Activated T-cell treated with anti-CD3 and anti-CD28 coated beads, Interleukin-2, amount 50 U/mL, for 1 hour (primary cell): ENCODE measurements at places on chromosomes 5 and 9.
A peak's percentile ranks its signal among the peaks of the same experiment; 100 is the strongest.

DNA sequence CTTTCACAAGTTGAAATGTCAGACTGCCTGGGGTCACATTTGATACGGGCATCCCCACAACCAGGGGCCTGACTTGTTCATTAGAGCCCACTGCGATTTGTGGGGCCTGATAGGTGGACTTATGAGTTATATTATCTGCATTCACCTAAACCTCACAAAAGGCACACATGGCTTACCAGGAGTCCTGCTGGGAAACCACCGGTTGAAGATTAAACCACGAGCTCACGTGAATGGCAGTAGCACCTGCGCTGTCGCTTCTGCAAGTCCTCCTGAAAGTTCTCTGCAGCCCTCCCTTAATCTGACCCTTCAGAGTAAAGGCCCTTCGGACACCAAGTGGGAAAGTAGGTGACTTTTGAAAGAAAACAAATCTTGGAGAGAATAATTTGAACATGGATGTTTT, 68.9 kb downstream of the PPIC start:
- DNase-seq = no peak

DNA sequence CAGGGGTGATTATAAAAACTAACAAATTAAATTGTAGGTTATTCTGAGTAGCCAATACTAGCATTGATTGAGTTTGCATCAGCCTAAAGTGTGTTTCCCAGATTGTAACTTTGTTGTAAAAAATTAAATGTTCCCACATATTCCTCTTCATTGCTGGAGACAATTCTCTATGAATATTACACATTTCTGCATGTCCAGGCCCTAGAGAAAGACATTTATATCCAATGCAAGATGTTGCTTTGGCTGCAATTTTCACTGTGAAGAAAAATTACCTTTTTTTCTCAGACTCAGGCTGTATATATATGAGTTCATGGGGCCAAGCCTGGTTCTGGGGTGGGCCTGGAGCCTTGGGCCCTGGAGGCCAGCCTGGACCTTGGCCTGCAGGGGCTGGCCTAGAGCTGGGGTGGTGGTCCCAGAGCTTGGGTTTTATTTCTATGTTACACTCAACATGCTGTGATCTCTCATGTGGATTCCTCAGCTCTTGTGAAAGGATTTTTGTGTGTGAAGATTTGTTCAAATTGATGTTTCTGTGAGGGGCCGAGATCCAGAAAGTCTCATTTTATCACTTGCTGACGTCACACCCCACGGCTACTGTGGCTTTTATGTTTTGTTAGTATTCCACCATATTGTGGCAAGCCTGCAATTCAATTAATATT, 232.5 kb downstream of the SPATA31A1 start:
- no peak for DNase-seq

DNA sequence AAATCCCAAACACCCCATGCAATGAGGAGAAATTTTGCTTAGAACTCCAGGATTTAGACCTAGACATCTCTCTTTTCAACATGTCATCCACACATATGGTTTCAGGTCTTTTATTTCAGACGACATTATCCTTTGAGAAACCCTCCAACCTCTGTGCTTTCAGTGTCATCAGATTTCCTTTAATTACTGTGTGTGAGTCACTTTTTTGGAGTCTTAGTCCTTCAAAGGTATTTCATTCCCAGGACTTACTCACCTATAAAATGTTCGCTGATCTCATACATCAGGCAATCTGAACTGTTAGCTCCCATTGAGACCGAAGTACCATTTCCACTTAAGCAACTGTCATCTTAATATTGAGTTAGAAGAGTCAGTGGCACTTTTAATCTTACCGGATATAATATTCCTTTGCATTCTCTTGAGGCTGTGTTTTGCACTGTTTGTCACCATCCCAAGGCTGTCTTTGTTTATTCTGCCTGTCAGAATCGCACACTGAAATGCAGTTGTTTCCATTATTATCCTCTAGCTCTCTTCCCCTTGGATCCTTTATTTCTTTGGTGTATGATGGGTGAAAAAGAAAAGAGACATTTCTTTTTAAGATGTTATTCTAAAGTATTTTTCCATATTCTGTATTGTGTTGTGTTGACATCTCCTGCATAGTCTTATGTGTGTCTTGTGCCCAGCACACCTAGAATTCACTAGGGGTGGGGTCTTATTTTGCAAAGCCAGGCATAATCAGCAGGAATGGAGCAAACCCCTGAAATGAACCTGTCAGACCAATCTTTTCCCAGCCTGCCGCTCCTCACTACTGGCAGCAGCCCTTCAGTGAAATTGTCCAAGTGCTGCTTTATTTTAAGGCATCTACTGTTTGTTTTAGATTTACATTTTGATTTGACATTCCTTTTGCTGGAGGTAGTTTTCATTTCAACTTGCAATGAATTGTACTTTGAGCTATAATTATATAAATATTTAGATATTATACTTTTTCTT, 155.4 kb downstream of the PAM start:
- no peak for DNase-seq

DNA sequence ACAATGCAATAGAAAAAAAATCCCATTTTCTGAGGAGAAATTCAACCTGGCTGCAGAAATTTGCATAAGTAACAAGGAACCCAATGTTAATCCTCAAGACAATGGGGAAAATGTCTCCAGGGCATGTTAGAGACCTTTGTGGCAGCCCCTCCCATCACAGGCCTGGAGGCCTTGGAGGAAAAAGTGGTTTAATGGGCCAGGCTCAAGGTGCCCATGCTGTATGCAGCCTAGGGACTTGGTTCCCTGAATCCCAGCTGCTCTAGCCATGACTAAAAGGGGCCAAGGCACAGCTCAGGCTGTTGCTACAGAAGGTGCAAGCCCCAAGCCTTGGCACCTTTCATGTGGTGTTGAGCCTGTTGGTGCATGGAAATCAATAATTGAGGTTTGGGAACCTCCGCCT, 66.5 kb downstream of the ALDH1A1 start:
- DNase-seq = no peak

DNA sequence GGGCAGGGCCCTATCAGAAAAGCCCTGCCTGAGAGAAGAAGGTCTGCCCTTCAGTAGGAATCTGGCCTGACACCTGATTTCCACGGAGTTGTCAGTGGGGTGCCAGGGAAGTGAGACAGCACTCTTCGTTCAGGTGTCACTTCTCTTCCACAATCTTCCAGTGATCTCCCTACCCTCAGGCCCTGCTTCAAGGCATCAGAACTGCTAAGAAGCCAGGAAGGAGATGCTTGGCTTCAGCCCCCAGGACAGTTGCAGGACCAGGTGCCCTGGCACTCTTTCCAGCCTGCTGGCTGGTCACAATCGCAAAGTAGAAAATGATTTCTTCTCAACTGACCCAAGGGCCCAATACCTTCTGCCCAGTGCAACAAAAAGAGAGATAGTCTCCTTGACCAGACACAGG, 50.3 kb downstream of the SPOCK1 start:
- no peak for DNase-seq

DNA sequence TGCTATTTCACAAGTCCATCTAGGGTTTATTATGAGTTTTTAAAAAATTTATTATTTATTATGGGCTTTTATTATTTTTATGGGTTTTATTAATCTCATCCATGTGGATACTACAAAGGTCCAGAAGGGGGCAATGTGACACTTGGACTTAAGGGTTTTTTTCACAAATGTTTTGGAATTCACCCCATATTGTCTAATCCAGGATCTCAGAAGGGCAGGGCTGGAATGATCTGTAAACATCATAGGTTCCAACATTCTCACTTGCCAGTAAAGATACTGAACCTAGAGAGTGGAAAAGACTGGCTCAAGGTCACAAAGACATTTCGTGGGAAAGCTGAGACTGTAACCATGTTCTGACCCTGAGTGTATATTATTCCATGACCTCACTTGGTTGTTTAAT, 35.6 kb downstream of the NIM1K start:
- no peak for DNase-seq

- no peak for DNase-seq
Measured at GRCh38 chr5:15850939-15851341, 328.7 kb downstream of the MARCHF11 start.

GRCh38 chr9:88396836-88397577, 8.8 kb downstream of the SPIN1 start:
- no peak for DNase-seq

- DNase-seq = no peak
Measured at GRCh38 chr9:124814164-124814535, 37.2 kb downstream of the OLFML2A start.

GRCh38 chr9:134525070-134525815, 116.4 kb upstream of the COL5A1 start:
- peak; percentile 4 for DNase-seq

GRCh38 chr9:69768101-69768500, 8.3 kb upstream of the PTAR1 start:
- no peak for DNase-seq

DNA sequence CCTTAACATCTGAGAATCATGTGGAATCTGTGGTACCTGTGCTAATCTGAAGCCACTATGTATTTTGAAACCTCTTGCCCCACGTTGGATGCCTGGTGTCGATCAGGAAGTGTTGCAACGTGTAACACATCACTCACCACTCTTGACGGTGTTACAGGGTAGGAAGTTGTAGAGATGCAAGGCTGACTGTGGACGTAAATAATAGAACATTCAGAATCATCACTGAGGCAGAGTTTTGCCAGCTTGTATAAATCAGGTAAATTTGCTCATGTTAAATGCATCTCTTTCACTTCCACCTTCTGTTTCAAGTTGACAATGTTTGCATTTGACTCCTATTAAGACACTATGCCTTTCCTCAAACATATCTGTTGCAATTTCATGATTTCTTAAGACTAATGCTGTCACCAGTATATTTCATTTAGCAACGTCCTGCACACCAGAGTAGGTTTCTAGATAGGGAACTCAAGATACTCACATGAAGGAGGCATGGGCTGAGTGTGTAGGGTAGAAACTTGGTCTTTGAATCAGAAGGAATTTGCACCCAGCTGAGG, 38.1 kb downstream of the BASP1 start:
- DNase-seq = no peak

DNA sequence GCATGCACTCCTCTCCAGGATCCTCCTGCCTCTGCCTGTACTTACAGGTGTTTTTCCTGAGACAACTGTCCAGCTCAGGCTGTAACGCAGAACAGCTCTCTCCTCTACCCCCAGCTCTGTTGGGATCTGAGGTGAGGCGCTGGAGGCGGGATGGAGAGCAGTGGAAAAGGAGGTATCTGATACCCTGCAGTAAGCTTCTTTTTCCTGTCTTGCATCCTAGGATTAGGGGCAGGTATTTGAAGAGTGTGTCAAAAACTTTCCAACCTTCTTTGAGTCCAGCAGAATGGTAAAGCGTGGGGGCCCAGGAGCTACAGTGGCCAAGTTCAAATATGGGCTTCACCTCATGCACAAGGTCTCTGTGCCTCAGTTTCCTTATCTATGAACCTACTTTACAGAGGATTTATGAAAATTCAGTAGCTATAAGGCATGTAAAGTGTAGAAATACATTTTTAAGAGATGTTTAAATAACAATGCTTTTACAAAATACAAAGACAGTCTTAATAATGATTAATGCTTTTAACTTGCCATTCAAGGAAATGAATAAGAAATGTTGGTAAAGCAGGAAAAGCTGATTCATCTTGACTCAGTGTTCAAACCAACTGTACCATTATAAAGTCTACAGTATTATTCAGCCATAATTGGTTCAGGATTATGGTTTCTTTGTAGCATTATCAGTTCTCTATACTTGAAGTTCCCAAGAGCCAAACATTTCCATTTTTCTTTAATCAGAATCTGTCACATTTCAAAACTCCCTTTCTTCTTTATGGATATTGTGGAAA, 26.1 kb downstream of the MAP1B start:
- DNase-seq = no peak

- DNase-seq = no peak
Measured at GRCh38 chr9:87537625-87538024, 40.0 kb downstream of the DAPK1 start.

- DNase-seq = no peak
Measured at GRCh38 chr9:87883274-87883673, 597 bp downstream of the SPATA31E1 start.
